ENCODE measurements at places on chromosomes 16 and 17. TPM values are rescaled to one million over a fixed set of nuclear protein-coding genes. Genes with fewer than 3 reads are reported as not detected.

- no peaks in the 10 kb centered on the region for H3K27me3 ChIP-seq
- H3K4me1 ChIP-seq = peaks cover 10% of the 10 kb centered on the region
- H3K4me3 ChIP-seq = no peak overlapping the region
- no peaks in the 10 kb centered on the region for H3K36me3 ChIP-seq
- peak; percentile 50 for DNase-seq
Measured at GRCh38 chr16:15907863-15908478, 19.6 kb upstream of the CEP20 start.

- no peak overlapping the region for H3K27ac ChIP-seq
- H3K4me1 ChIP-seq = no peaks in the 10 kb centered on the region
- H3K27me3 ChIP-seq = no peaks in the 10 kb centered on the region
- peaks cover 14% of the 10 kb centered on the region for H3K36me3 ChIP-seq
- no peak for DNase-seq
- no peak overlapping the region for H3K4me3 ChIP-seq
Measured at GRCh38 chr16:88064011-88064888, 113.0 kb downstream of the BANP start.

DNA sequence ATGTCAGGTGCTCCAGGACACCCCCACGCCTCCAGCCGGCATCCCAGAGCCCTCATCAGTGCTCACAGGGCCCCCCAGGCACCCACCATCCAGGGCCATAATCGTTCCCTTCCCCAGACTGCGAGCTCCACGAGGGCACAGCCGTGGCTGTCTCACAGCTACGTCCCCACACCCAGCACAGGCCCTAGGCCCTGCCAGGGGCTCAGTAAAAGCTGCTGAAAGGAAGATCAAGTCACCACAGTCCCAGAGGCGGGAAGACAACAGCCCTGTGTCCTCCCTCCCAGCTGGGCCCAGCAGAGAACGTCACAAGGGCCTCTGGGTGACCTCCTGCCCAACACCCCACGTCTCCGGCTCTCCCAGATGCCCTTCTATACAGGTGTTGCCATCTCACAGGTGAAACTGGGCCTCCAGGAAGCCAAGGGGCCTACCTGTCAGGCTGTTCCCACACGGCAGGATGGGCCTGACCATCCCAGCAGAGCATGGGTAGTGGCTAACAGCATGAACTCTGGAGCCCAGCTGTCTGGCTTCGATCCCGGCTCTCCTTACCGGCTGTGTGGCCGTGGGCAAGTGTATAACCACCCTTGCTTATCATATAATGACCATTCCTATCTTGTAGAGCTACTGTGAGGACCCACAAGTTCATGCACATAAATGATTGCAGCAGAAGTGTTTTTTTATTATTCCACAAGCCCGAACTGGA, 17.9 kb downstream of the ARL2BP start:
- no peak for DNase-seq
- H3K4me3 ChIP-seq = no peak overlapping the region
- H3K4me1 ChIP-seq = peaks cover 47% of the 10 kb centered on the region
- H3K27me3 ChIP-seq = no peaks in the 10 kb centered on the region
- H3K36me3 ChIP-seq = no peaks in the 10 kb centered on the region
- no peak overlapping the region for H3K27ac ChIP-seq

DNA sequence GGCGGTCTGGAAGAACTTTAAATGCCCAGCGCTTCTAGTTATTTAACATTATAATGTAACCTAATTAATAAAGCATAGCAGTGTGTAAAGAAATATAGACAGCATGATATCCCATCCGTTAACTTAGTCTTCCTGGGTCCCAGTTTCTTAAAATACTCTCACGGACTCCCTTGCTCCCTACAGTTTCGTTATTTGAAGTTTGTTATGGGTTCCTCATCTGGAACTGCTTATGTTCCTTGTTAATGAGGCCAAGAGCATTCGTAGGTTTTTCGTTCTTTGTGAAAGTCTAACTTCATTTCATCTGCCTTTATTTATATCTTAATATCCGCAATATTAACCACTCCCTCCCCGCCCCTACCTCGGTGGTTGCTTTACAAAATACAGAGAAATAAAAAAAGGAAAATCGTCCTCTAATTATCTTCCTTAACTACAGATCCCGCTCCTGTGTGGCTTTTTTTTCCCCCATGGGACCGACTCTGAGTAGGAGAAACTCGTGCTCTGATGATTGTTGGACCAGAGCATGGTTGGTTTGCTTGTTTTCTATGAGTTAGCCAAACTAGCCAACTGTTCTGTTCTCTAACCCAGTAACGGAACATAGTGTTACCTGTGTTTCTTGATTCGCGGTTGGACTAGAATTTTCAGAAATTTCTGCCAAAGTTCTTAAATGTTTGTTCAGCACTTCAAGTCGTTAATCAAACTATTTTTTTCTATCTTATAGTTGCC, 863 bp downstream of the ADPRM start:
- H3K4me3 ChIP-seq = peak overlapping the region; percentile 91
- H3K27me3 ChIP-seq = no peaks in the 10 kb centered on the region
- H3K4me1 ChIP-seq = peaks cover 58% of the 10 kb centered on the region
- H3K36me3 ChIP-seq = peaks cover 41% of the 10 kb centered on the region
- peak overlapping the region; percentile 89 for H3K27ac ChIP-seq

- H3K27ac ChIP-seq = no peak overlapping the region
- H3K4me3 ChIP-seq = no peak overlapping the region
- H3K36me3 ChIP-seq = no peaks in the 10 kb centered on the region
- H3K27me3 ChIP-seq = no peaks in the 10 kb centered on the region
- H3K4me1 ChIP-seq = no peaks in the 10 kb centered on the region
- DNase-seq = no peak
Measured at GRCh38 chr17:10088444-10088843, 110.0 kb downstream of the GAS7 start.

DNA sequence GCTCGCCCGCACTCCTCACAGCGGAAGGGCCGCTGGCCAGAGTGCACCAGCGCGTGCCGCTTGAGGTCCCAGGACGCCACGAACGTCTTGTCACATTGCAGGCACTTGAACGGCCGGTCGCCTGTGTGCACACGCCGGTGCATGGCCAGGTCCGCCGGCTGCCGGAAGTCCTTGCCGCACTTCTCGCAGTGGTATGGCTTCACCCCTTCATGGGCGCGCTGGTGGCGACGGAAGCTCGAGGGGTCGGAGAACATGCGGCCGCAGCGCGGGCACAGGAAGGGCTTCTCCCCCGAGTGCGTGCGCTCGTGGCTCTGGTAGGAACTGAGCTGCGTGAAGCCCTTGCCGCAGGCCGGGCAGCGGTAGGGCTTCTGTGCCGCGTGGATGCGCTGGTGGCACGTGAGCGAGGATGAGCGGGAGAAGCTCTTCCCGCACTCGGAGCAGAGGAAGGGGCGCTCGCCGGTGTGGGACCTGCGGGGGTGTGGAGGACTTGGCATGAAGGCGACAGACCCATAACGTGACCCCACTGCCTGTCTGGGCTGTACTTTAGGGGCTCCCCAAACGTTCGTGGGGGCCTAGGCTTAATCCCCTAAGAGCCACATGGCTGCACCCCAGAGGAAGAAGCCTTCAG, 12.1 kb downstream of the ZNF668 start:
- DNase-seq = no peak
- no peaks in the 10 kb centered on the region for H3K27me3 ChIP-seq
- H3K27ac ChIP-seq = no peak overlapping the region
- peaks cover 34% of the 10 kb centered on the region for H3K4me1 ChIP-seq

Gene ARL5C
- total RNA-seq = not detected

Gene SUZ12
- total RNA-seq = 77.1 TPM

Gene AIPL1
- total RNA-seq = not detected

Gene GP1BA
- total RNA-seq = not detected

Gene ZACN
- 4.8 TPM for total RNA-seq
